ENCODE measurements at places on chromosomes 12 and 14.
A peak's percentile ranks its signal among the peaks of the same experiment; 100 is the strongest.

DNA sequence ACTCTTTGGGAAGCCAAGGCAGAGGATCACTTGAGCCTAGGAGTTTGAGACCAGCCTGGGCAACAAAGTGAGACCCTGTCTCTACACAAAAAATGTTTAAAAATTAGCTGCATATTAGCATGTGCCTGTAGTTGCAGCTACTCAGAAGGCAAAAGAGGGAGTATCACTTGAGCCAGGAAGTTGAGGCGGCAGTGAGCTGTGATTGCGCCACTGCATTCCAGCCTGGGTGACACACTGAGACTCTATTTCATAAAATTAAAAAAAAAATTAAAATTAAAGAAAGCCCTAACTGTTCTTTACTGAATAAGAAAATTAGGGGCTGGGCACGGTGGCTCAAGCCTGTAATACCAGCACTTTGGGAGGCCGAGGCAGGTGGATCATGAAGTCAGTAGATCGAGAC, 27.0 kb downstream of the SENP1 start:
- no peak for DNase-seq

DNA sequence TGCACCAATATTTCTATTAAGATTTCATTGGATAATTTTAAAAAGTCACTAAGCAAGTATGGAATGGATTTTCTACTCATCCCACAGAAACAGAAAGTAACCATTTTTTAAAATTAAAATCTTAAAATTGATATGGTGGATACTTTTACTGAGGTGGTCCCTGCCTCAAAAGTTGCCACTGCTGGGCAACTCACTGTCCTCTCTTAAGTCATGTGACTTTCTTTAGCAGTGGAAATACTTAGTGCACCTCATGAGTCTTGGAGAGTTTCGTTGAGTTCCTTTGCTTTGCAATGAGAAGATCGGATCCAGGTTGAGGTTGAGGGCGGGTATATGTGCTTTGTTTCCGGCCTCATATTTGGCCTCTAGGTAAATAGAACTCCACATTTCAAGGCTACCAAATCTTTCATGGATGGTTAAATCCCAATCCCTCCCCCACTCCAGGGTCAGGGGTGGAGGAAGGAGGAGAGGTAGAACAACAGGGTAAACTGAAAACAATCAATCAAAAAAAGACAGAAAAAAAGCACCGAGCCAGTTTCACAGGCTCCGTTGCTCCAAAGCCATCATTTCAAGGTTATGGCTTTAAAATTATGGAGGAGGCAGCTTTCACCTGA, 39.5 kb upstream of the DUSP6 start:
- DNase-seq = no peak

DNA sequence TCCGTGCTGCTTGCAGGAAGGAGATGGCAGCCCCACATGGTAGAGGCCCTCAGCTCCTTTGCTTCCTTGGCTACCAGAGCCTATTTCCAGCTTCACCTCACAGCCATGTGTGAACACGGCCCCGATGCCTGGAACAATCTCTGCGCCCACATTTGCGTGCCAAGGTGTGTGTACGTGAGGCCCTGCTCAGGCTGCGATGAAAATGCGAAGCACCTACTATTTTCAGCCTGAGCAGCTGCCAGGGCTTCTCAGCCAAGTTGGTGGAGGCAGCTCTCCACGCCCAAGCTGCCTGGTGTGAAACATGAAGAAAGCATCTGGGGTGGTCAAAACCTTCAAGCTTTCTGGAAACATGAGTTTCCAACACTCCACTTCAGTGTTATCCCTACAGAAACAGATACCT, 177.8 kb upstream of the EGLN3 start:
- no peak for DNase-seq

GRCh38 chr12:112111931-112112330, 3.3 kb upstream of the NAA25 start:
- no peak for DNase-seq

GRCh38 chr12:70994217-70994788, 73.8 kb upstream of the PTPRR start:
- DNase-seq = no peak

DNA sequence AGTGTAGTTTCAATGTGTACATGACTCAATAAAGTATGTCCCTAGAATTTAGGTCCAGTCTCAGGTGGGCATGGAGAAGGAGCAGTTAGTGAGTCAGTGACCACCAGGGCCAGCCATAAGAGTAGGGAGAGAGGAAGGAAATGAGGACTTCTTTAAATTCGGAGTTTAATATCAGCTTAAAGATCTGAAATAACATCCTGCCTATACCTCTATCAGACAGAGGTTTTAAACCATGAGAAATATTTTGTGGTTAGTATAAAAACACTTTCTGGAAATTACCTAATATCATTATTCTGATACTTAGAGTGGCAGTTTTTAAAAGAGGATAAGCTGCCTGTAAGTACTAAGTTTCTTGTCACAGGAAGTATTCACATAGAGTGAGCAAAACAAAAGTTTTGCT, 61.7 kb upstream of the ST8SIA1 start:
- no peak for DNase-seq

DNA sequence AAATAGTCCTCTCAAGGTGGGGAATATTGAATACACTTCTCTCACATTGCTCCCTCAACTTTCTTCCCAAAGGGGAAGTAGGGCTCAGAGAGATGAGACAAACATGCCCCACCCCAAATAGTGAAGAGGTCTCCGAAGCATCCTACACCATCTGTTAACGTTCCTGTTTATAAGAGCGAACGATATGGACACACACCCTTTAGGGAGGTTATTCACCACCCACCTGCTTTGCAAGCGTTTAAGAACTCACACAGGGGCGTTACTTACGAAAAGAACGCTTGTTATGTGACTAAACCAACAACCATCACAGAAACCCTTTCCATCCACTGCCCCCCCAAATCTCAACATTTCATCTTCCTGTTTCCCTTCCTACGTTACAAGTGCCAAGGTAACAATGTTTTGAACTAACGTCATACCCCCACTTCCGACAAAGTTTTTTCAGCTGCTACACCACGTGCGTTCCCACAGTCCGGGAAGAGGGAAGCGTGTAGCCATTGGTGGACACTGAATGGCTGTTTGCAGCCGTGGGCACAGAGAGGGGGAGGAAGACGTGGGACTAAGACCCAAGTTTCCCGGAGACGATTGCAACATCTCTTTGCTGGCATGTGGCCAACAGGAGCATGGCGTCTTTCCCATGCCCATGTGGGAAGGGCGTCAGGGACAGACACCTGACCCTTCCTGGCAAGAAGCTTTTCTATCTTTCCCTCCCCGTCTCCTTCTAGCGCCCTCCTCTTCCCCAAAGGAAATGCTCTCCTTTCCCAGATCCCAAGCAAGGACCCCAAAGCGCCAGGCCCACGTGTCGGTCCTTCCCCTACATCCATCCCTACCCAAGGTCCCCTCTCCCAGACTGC, 1.2 kb downstream of the YBX3 start:
- DNase-seq = peak; percentile 62

GRCh38 chr14:92587700-92588085, 74.1 kb downstream of the RIN3 start:
- no peak for DNase-seq
